Heart left ventricle (tissue), 16 donors: ENCODE measurements at places on chromosomes 1 and 21. TPM values are rescaled to one million over a fixed set of nuclear protein-coding genes. Genes with fewer than 3 reads are reported as not detected.

DNA sequence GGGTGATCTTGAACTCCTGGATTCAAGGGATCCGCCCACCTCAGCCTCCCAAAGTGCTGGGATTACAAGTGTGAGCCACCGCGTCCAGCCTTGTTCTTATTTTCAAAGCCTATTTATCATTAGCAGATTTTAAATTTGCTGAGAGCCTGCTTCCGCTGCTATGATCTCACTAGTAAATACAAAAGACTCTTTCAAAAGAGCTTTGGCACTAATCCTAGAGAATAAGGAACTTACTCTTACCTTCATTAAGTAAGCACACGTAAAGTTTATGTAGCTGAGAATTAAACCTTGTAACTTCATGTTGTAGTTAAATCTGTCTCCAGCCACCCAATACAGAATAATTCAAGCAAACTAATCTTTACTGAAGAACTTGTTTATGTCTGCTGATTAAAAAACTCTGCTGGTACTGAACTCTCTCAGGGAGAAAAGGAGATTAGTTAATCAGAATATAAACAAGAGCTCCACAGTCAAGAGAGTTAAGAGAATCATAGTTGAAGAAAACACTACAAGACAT lies 72.3 kb downstream of the RUSC1 start:
- no peak for DNase-seq

DNA sequence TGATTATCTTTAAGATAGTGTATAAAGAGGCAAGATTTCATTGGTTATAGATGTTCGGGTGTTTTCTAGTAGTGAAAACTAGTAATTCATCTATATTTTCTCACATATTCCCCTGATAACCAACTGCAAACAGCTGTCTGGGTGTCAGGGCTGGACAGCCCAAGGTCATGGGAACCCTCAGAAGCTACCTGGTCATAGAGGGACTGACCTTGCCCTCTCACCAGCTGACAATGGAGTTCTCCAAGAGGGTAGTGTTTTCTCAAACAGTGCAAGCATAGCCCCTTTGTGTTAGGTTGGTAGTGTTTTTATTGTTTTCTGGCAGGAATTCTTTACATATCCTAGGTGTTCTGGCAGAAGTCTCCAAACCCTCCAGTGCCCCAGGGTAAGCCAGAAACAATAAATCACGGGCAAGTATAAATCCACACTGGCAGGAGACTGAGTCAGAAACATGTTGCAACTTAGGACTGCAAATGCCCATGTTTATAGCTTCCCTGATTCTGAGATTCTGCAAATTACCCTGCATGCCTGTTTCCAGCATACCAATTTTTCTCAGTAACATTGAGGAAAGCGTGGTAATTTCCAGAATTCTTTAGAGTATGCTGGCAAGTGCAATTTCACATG lies 82.8 kb upstream of the ATP1A1 start:
- no peak for DNase-seq

DNA sequence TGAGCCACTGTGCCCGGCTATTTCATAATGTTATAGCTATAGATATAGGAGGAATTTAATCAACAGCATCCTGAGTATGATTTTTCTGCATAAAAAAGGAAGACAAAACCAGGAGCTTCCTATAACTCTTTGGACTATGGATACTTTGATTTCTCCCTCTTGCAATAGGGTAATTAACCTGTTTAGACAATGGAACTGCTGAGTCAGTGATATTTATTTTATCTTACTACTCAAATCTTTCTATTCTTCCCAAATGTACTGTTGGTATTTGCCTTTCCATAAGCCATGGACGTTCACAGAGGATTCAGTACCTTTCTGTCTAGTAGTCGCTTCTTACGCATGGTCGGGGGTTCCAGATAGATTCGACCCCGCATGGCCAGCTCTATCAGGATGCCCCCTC lies 33.6 kb downstream of the GOLPH3L start:
- DNase-seq = no peak

- no peak for DNase-seq
Measured at GRCh38 chr1:204697893-204698292, 12.4 kb upstream of the LRRN2 start.

DNA sequence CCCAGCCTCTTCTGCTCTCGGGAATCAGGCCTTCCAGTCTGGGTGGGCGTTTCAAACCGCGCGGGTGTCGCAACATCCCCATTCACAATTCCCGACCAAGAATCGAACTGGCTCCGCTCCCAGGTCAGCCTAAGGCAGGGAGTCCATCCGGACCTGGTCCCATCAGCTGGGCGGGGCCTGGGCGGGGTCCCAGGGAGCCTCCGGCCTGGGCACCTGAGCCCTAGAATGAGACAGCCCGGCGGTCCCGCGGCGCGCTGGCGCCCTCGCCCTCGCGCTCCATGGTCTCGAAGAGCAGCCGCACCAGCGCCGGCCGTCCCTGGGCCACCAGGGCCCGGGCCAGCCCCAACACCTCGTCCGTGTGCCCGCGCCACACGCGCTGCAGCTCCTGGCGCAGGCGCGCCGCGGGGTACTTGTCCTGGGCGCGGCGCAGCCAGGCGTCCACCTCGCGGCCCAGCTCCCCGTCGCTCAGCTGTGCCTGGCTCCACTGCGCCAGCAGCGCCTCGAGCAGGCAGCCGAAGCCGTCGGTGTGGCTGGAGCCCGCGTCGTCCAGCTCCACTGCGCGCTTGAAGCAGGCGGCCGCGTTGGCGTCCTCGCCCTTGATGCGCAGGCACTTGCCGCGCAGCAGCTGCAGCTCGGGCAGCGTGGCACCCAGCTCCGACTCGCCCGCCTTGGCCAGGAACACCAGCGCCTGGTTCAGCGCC lies 16.9 kb upstream of the PARS2 start:
- DNase-seq = no peak

GRCh38 chr21:20994790-20995189 lies 3.4 kb upstream of the NCAM2 start:
- no peak for DNase-seq

DNA sequence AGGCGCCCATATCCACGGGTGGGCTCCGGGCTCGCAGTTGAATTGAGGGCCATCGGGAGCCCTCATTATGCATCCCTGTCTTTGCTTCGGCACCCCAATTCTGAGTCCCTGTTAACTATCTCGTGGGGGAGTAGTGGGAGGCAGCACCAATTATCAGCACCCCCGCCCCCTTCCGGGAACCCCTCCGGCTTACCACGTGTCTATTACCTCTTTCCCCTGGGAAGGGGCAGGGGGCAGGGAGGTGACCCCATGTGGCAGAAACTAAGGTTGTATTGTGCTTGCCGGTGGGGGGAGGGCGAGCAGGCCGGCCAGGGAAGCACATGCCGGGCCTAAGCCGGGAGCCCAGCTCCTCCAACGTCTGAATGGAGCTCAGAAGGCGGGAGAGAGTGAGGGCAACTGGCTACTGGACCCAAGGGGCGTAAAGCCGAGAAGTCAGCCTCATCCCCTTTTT lies 1.0 kb downstream of the LIN28A start:
- DNase-seq = no peak

GRCh38 chr1:54221867-54222484 lies 22.0 kb downstream of the MRPL37 start:
- no peak for DNase-seq

DNA sequence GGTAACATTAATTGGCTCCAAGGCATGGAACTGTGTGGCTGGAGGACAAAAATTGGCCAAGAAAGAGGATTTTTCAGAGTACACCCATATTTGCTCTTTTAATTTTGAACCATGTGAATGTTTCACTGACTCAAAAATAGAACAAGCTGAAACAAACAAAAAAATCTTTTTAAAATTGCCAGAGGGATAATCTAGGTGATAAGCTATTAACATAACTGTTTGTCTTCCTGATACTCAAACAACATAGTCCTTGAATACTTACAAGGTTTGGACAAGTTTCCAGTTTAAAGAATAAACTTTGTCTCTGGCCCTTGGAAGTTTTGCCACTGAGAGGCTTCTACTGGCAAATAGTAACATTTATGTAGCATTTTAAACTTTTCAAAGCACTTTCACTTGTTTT lies 30.0 kb upstream of the PIGC start:
- DNase-seq = no peak

GRCh38 chr1:25727635-25728286 lies 72.2 kb upstream of the SELENON start:
- DNase-seq = peak; percentile 86

DNA sequence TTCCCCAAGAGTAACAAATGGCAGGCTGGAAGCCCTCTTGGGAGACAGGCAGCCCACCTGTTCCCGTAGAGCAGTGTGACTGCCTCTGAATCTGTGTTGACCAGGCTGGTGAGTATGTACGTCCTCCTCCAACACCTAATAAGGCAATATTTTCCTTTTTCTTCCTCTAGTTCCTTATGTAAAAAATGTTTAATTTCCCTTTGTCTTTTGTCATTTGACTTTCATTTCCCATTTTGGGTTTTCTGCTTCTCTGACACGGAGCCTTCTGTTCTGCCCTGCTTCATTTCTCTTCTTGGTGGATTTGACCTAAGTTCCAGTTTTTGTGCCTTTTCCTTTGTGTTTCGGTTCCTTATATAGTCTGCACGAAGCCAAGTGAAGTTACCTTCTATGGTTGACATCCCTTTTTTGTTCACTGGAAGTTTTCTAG lies 65.8 kb upstream of the ATF3 start:
- no peak for DNase-seq

TSPAN1 gene
- polyA plus RNA-seq = 0.65 TPM
